Esophagus squamous epithelium (tissue), 5 donors: ENCODE measurements at places on chromosomes 7 and 10.

- DNase-seq = no peak
Observed at GRCh38 chr7:28037220-28038010, 143.2 kb downstream of the JAZF1 start.

DNA sequence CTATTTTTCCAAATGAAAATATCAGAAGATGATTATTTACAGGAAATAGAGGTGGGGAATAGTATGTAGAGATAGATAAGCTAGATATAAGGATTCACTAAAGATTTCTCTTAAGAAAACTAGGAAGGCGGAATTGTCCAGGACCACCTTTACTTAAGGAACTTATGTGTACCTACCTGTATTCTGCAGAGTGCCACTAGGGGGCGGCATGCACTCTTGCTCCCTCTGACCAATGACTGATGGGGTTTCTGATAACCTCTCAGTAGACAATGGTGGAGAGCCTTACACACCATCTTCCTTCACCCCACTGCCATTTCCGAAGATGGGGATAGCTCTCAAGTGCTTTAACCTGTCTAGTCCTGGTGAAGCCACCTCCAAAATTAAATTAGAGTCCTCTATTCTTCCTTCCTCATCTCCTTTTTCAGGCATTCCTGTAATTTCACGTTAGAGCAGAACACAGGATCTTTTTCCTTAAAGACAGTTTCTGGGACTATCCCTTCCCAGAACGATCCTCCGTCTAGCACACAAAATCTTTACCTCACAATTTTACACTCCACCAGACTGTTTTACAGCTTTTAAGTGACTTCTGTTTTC is 453.1 kb downstream of the SORCS1 start:
- DNase-seq = no peak

DNA sequence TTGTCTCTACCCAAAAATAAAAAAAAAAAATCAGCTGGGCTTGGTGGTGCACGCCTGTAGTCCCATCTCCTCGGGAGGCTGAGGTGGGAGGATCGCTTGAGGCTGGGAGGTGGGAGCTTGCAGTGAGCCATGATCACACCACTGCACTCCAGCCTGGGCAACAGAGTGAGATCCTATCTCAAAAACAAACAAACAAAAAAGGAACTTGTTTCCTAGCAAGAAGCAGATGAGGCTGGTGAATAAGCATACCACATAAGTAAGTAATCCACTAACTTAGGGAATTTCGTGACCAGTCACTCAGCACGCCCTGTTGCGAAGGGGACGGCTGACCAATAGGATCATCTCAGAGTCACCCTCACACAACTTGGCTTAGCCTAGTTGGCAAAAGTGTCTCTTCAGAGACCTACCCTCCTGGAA is 64.6 kb downstream of the CUX1 start:
- no peak for DNase-seq

DNA sequence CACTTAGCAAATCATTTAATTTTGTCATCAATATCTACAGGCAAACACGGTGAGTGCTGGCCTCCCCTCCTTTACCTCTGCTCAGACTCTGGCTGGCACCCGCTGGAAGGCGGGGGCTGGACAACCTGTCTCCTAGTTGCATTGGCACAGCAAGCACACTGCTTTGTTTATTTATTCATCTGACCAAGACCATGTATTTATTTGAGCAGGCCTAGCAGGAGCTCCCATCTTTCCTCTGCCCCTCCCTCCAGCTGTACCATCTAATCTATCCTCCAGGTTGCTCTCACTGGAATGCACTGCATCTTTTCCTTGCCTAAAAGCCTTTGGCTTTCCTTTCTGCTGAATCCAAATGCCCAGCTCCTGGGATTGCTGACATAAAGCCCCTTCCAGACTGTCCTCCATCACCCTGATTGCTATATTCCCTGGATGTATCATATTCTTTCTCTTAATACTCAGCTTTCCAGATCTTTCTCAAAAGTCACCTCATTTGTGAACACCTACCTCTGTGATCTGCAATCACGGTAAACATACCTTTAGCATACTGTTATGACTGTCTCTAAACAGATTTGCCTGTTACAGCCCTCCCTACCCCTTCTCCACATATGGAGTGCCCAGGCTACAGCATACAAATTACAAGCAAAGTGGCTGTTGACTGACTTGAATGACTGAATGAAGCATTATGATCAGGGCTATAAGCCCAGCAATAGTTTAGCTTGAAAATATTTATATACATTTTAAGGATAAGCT is 9.6 kb downstream of the ELMO1 start:
- no peak for DNase-seq

- DNase-seq = no peak
Observed at GRCh38 chr7:25653384-25653783, 425.1 kb upstream of the NPVF start.

DNA sequence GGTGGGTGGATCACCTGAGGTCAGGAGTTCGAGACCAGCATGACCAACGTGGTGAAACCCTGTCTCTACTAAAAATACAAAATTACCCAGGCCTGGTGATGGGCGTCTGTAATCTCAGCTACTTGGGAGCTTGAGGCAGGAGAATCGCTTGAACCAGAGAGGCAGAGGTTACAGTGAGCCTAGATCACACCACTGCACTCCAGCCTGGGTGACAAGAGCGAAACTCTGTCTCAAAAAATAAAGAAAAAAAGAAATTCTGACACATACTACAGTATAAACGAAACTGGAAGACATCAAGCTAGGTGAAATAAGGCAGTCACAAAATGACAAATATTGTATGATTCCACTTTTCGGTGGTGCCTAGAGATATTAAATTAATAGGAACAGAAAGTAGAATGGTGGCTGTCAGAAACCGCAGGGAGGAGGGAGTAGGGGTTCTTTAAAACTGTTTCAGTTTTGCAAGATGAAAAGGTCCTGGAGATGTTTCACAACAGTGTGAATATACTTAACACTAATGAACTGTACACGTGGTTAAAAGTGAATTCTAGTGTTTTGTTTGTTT is 23.2 kb downstream of the PILRA start:
- no peak for DNase-seq

DNA sequence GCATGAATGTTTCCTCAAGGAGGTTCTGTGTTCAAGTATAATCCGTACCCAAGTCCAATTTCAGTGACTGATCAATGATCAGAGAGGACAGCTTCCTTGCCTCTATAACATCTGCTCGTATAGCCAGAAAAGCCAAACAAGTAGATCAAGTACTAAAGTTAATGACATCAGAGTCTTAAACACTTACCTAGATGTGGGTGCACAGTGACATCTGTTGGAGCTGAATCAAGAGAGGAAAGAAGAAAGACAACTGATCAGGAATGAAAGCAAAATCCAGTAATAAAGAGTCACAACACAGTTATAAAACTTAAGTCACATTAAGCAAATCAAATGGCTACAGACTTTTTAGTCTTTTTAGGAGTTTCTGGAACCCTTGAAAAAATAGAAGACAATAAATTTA is 236.5 kb downstream of the RELN start:
- DNase-seq = no peak

- DNase-seq = no peak
Observed at GRCh38 chr7:148721390-148721789, 22.7 kb downstream of the CUL1 start.

DNA sequence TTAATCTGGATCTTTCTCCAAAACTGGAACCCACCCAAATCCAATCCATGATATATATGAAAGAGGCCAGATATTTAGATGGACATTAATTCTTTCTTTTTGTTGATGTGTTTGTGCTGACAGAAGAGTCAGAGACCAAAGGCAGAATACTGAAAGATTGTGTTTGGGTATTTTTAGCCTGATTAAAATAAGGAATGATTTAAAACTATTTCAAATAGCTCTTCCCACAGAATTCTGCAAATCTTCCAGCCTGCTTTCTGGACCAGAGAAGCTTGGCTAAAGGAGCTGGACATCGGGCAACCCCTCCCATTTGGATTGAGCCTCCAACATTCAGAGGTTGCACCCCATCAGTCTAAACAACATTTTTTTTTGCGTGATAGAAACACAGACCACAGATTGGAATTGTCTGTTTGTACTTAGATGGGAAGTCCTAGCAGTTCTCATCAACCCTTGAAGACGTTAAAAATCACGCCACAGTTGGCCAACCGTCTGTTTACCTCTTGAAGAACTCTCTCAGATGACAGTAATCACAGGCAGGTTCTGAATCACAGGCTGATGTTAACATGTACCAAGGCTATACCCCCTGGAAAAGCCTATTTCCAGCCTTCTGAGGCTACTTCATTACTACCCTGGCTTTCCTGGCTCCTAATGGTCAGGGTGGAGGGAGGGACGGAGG is 155.2 kb upstream of the NRP1 start:
- DNase-seq = no peak

- DNase-seq = no peak
Observed at GRCh38 chr7:66083677-66084076, 8.1 kb downstream of the ASL start.

- no peak for DNase-seq
Observed at GRCh38 chr7:23275912-23276311, 23.2 kb upstream of the MALSU1 start.

GRCh38 chr10:88892222-88892967 is 12.3 kb downstream of the STAMBPL1 start:
- no peak for DNase-seq

DNA sequence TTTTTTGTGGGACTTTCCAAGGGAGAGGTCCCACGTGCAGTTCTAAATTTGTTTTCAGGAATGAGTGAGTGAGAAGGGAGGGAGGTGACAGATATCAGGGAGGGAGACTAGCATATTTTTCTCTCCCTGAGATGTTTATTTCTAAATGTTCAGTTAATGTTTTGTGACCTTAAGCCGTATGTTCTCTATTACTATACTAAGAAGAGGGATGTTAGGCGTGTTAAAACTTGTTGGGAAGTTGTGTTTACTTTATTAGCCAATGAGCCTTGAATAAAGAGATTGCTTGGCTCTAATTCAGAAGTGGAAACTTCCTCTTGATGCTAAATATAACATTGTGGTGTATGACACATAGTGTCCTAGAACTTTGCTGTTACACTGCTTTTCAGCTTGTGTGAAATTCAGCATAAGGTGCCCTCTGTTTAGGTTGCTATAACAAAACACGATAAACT is 37.3 kb downstream of the DNAH11 start:
- DNase-seq = no peak

DNA sequence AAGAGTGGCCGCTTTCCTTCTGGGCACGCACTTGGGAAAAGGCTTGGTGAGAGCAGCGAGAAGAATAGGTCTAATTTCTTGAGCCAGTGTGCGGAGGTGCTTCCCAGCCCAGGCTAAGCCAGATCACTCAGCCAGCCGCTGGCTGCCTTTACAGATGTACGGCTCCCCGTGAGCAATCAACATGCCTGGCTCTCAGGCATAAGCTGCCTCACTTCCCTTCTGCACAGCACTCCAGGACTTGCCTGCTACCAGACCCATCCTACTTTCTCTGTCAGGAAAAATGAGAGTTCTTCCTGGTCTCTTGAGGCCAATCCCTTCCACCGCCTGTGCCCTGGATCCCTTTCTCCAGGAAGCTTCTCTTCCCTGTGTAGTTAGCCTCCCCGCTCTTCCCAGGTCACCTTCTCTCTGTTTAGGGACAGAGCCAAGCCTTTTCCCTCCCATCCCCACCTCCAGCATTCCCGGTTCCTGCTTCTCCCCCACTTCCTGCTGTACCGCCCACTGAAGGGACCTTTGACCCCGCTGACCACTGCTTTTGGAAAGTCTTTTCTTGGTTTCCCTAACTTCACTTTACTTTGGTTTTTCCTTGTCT is 1.1 kb upstream of the ACTR3C start:
- DNase-seq = no peak

DNA sequence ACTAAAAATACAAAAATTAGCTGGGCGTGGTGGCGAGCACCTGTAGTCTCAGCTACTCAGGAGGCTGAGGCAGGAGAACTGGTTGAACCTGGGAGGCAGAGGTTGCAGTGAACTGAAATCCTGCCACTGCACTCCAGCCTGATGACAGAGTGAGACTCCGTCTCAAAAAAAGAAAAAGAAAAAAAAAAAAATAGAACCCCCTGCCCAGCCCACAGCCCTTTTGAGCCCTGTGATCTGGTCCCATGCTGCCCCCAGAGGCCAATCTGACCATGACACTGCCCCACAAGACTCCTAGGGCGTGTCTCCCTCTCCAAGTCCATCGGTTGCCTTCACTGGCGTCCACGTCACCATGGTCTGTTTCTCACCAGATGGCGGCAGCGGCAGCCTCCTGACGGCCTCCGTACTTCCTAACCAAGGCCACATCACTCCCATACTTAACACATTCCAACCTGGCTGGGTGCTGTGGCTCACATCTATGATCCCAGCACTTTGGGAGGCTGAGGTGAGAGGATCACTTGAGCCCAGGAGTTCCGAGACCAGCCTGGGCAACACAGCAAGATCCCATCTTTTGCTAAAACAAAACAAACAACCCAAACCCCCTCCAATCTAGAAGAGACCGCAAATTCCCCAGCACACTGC is 18.0 kb downstream of the STX1A start:
- DNase-seq = no peak

DNA sequence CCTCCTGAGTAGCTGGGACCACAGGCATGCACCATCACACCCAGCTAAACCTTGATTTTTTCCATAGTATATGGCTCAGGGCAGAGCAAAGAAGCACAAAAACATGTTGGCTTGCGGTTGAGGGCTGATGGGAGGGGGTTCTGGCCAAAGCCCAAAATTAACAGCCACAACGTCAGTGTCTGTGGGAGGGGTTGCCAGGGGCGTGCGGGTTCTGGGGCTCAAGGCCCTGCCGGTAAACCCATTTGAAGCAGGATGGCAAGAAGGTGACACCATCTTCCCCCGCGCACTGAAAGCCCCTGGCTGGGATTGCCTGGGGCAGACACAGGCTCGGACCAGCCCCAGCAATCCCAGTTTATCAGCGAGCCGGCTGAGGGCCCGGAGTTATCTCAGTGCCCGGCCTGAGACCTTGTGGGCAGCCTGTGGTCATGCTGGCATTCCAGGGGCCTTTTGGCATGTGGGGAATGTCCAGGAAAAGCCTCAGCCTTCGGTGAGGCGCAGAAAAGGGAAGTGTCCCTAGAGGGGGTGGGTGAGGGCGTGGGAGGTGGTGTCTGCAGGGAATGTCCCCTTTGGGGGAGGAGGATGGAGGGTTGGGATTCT is 167.7 kb upstream of the TNRC18 start:
- DNase-seq = no peak

GRCh38 chr10:126867567-126868365 is 37.5 kb upstream of the DOCK1 start:
- DNase-seq = no peak

DNA sequence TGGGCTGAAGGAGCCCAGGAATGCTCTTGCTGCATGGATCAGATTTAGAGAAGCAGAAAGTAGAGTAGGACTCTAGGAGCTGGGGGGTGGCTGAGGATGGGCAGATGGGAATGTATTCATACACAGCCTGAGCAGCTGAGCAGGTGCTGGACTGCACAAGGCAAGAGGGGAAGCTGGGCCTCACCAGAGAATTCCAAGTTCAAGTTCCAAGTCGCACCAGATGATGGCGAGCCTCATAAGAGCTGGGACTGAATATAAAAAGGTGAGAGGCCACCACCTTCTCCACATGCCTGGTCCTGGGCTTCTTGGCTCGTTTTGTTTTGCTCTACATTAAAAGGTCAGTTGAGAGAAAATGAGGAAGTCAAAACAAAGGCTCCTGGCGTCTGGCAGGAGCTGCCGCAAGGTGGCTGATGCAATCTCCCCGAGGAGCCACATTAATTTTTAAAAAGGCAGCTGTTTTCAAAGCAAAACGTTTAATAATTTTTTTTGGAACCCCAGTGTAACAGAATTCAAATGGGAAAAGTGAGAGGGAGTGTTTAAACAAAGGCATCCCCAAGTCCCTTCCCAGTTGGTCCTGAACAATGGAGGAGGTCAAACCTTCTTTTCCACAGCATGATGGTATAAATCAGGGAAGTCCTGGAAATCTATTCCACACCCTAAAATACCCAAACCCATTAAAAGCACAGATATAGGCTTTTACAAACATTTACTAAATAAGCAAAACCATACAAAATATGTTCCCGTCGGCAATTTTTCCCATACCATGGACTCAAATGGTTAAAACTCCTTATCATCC is 9.5 kb downstream of the CYREN start:
- no peak for DNase-seq
